ENCODE measurements at places on chromosomes 7 and 10.

DNA sequence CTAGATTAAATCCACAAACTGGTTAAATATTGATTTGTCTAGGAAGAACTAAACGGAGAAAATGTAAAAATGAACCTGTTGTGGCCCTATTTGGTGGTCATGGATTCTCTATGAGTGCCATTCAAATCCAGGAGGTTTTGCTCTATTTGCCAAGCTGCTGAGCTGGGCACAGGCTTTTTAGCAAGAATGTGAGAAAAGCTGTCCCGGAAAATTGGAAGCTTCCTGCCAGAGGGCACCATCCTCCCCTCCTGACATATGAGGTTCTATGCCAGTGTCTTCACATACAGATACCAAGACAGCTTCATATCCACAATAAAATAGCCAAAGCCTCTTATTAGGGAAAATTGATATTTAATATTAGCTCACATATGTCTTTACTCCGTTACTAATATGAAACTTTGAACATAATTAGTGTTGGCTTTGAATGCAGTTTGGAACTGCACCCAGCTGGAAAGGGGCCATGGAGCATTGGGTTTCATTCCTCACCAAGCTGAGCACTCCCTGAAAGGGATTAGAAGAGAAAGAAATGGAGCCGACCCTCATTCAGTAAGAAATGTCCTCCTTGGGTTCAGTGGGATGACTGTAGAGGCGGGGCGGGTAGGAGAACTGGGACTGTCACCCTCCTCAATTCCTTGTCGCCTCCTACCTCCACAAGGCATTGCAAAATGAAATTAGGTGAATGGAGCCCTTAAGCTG is 47.8 kb downstream of the NRCAM start:
- DNase-seq: no peak

DNA sequence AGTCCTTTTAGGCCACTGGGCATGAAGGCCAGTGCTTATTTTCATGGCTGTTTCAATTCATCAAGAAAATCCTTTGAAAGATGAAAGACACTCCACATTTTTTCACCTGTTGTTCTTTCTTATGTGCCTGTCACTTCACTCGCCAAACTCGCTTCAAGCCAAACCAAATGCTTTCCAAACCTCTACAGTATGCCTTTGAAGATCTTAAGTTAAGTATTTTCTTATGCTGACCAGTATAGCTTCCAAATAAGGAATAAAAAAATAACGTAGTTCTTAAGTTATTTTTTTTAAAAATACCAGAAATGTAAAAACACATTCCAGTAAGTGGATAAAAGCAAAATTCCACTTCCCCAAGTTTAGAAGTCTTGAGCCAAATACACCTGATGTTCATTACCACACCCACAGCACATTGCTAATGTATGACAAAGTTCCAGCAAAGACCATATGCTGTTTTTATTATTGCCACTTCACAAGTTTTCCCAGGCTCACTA is 186.1 kb downstream of the MTERF1 start:
- no peak for DNase-seq

- peak; percentile 72 for DNase-seq
Observed at GRCh38 chr7:87091487-87092066, 32.1 kb upstream of the ELAPOR2 start.

DNA sequence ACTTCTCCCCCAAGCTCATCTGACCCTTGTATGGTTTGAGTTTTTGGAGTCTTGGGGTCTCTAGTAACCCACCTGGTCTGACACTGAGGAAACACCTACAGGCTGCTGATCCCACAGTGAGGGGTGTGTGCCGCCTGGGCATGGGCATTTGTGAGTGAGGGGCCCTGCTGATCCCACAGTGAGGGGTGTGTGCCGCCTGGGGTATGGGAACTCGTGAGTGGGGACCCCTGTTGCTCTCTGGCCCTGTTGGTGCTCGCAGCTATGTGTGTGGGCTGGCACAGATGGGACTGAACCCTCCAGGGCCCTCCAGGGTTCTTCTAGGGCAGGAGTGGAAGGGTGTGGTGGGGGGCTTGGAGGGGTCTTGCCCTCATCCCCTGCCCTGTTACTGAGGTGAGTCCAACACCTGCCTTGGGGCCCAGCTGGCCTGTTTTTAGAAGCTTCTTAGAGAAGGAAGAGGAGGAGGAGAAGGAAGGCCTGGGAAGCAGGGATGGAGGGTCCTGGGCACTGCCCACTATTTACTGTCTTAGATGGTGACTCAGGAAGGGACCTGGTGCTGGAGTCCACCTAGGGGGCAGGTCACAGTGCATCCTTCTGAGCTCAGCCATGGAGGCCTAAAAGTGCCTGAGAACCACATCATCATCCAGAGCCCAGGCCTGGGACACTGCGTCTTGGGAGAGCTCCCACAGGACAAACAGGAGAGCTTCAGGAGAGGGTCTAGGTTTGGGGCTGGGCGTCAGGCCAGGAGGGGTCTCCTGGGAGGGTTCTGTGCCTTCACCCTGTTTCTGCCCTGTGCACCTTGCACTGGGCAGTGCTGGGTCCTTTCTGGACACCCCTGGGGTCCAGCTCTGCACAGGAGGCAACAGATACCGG is 36.2 kb upstream of the ZNF716 start:
- DNase-seq: no peak

- peak; percentile 37 for DNase-seq
Observed at GRCh38 chr10:80081801-80082750, 3.6 kb downstream of the TMEM254 start.

DNA sequence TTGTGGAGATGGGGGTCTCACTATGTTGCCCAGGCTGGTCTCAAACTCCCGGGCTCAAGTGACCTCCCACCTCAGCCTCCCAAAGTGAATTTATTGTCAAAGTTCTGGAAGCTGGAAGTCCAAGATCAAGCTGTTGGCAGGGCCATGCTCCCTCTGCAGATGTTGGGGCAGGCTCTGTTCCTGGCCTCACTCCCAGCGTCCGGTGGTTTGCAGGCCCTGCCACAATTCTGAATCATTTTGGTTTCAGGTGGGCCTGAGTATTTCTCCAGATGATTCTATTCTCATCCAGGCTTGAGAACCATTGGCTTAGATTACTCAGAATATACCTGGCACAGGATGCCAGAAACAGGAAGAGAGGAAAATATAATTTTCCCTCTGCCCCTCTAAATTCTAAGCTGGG is 737.4 kb downstream of the TNS3 start:
- DNase-seq: no peak
